ENCODE measurements at places on chromosomes 4 and X.
A peak's percentile ranks its signal among the peaks of the same experiment; 100 is the strongest.

DNA sequence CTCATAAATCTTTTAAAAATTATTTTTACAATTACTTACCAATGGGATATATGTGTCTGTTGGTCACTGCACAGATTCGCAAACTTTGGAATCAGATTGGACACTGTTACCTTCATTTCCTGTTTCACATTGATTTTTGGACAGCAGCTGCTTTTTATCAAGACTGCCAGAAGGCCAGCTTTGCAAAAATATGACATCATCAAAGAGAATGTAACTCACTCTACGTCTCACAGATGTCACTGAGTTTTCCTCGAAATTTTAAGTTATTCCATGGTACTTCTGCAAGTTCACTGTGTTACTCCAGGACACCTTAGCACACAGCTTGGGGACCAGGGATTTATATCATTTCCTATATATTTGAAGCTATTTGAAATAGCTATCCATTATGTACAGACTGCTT, 31.8 kb upstream of the MAGEB2 start:
- DNase-seq: no peak

- DNase-seq: no peak
Observed at GRCh38 chr4:17370818-17371217, 141.1 kb downstream of the QDPR start.

GRCh38 chr4:174553828-174554227, 31.5 kb upstream of the HPGD start:
- DNase-seq: peak; percentile 1

- DNase-seq: peak; percentile 56
Observed at GRCh38 chr4:153791746-153792617, 3.1 kb upstream of the SFRP2 start.

GRCh38 chr4:24657768-24658617, 73.6 kb upstream of the DHX15 start:
- DNase-seq: peak; percentile 95

- DNase-seq: no peak
Observed at GRCh38 chr4:84159762-84160161, 339.3 kb downstream of the NKX6-1 start.

- no peak for DNase-seq
Observed at GRCh38 chr4:139599076-139599475, 43.1 kb upstream of the SETD7 start.

GRCh38 chr4:76374798-76375197, 46.1 kb downstream of the CCDC158 start:
- DNase-seq: no peak

- no peak for DNase-seq
Observed at GRCh38 chr4:137663251-137664045, 131.2 kb upstream of the PCDH18 start.

DNA sequence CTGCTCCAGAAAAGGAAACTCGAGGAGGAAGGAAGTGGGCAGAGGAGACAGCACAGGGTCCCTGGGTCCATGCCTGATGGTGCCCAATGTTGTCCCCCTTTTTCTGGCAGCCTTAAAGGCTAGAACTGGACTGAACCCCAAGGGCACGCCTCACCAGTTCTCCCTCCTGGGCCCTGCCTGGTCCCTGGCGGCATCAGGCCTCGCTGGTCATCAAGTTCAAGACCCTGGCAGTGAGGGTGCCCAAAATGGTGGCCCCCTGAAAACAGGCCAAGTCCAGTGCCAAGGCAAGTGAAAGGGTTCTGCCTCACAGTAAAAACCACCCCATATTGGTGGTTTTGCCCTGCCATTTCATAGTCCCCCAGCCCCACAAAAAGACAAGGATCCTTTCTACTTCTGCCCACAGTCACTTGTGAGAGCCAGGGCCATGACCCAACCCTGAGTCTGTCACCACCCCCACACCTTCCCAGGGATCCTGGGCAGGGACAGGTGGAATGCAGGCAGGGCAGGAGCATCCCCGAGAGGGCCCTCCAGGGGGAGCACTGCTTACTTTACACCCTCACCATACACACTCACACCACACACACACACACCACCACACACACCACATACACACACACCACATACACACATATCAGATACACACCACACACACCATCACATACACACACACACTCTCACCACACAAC, 107.6 kb downstream of the DCTD start:
- no peak for DNase-seq

DNA sequence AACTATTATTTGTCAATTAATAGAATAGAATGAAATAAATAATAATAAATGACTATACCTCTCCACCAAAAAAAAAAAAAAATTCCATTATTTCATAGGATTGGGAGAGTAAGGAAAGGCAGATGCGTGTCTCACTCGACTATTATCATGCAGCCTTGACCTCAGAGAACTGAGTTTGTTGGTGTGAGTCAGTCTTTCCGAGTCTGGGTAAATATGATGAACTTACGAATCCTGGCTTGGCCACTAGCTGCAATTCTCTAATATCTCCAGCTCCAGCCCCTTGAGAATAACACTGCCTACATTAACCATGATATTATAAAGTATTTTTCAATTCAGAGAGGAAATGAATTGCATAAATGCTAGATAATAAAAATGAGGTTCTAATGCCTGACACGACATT, 46.6 kb upstream of the DHX15 start:
- peak; percentile 14 for DNase-seq

DNA sequence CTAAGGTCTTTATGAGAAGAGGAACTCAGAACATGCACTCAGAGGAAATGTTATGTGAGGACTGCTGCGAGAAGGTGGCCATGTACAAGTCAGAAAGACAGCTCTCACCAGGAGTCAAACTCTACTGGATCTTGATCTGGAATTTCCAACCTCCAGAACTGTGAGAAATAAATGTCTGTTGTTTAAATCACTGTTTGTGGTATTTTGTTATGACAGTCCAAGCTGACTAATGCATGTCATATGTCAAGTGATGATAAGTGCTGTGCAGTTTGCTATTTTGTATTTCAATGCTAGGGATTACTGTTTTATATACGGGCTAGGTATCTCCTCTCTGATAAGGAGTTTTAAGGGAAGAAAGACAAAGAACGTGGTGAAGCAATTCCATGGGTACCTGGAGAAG, 162.3 kb downstream of the CPEB2 start:
- peak; percentile 28 for DNase-seq

DNA sequence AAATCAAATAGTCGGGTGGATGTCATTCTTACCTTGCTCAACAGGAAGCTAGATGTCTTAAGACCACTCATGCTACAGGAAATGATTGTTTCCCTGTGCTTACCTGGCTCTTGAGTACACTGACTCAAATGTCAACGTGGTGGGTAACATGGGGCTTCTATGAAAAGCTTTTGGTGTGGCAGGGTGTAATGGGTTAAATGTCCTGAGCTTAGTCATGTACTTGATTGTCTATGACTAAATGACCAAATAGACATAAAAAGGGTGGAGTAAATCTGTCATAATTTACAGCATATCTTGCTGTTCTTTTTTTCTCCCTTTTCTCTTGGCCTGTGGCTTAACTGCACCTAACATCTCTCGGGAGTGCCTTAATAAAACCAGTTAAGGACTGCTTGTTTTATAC, 44.9 kb downstream of the CCNG2 start:
- peak; percentile 2 for DNase-seq

DNA sequence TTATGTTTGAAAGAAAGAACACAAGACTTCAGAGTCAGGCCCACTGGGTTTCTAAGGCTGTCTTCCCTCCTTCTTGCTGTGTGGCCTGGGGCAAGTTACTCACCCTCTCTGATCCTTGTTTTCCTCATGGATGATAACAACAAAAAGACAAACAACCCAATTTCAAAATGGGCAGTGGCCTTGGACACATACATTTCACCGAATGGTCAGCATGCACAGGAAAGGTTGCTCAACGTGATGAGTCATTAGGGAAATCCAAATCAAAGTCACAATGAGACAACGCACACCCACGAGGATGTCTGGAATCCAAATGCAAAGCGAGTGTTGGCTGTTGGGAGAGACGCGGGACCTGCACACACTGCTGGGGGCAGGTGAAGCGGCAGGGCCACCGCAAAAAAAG, 50.8 kb upstream of the PPP2R2C start:
- DNase-seq: peak; percentile 40

DNA sequence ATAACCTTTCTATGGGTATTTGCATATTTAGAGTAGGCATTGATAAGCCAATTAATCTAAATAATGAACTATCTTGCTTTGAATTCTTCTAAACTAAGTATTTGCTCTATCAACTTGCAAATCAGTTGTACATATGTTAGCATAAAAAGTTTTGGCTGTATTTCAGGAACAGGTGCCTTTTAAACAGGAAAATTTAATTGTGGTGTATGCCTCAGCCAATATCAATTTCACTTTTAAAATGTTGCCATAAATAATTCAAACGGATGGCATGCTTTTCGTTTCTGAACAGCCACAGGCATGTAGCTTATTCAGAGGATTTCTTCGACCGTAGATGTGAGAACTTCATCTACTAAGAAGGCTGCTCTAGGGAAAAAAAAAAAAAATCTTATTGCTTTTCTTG, 99.9 kb downstream of the DCLK2 start:
- DNase-seq: no peak
